H1 (cell line): ENCODE measurements at places on chromosomes 11 and 22.

GRCh38 chr11:113519989-113520613 is 44.9 kb upstream of the DRD2 start:
- H3K36me3 ChIP-seq: no peaks in the 10 kb centered on the region
- H3K4me1 ChIP-seq: no peaks in the 10 kb centered on the region
- no peak for DNase-seq
- H3K27ac ChIP-seq: no peak overlapping the region

DNA sequence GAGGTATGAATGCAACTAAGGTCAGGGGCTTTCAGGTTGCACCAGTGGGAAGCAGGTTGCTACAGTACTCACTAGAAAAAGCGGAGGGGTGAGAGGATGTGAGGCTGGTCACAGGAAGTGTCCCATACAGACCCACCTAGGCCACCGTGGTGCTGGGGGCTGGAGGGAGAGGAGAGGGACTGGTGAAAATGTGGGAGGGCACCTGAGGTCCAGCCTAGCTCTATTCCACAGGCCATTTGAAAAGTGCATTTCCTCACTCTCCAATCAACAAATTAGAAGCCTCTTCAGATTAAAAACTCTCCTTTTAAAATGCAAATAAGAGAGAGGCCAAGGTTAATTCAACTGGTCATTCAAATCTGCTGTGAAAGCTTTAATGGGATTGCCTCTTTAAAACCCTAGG is 38.6 kb upstream of the NCAM1 start:
- H3K4me3 ChIP-seq: peak overlapping the region; percentile 21; the same call in 1 of the 2 replicates
- no peaks in the 10 kb centered on the region for H3K4me1 ChIP-seq
- no peaks in the 10 kb centered on the region for H3K36me3 ChIP-seq
- H3K27me3 ChIP-seq: no peaks in the 10 kb centered on the region
- no peak for DNase-seq
- H3K27ac ChIP-seq: no peak overlapping the region

DNA sequence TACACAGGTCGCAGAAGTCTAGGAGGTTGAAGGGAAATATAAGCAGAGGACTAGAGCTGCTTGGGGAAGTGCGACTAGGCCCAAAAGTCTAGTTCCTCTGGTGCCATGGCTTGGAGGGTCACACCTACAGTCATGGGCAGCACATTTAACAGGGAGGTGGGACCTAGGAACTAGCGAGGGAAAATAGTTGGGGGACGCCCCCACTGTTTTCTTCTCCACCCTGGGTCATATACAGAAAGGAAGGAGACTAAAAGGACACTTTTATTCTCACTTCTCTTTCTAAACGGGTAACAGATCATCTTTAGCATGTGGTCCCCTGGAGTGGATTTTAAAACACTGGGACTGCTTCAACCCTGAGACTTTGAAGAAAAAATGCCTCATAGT is 16.6 kb downstream of the APIP start:
- no peak overlapping the region for H3K4me3 ChIP-seq
- no peaks in the 10 kb centered on the region for H3K4me1 ChIP-seq
- H3K27me3 ChIP-seq: no peaks in the 10 kb centered on the region
- no peak for DNase-seq

- H3K27ac ChIP-seq: no peak overlapping the region
- peaks cover 6% of the 10 kb centered on the region for H3K4me1 ChIP-seq
- no peak for DNase-seq
- H3K27me3 ChIP-seq: peaks cover 86% of the 10 kb centered on the region
- H3K4me3 ChIP-seq: no peak overlapping the region
- H3K36me3 ChIP-seq: no peaks in the 10 kb centered on the region
These were observed 14.6 kb upstream of the KCNQ1OT1 start for GRCh38 chr11:2714463-2714800.

DNA sequence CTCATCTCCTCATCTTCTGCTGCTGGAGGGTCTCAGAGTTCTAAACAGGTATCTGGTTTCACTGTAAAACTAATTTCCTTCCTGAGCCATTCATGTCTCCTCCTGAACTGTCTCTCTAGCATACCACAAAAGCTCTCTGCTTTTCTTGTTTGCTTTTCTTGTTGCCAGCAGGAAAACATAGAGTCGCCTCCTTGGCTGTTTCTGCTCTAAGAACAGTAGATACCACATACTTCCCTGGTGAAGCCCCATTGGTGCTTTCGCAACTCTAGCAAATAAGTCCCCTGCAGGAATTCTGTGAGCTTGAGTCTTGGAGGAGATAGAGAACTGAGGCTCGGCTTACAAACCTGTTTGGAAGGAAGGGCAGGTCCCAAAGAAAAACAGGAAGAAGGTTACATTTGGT is 7.0 kb downstream of the DIXDC1 start:
- no peak overlapping the region for H3K27ac ChIP-seq
- no peaks in the 10 kb centered on the region for H3K36me3 ChIP-seq
- no peak overlapping the region for H3K4me3 ChIP-seq
- no peaks in the 10 kb centered on the region for H3K27me3 ChIP-seq
- DNase-seq: no peak

GRCh38 chr11:67571443-67571842 is 12.2 kb upstream of the GSTP1 start:
- no peak overlapping the region for H3K4me3 ChIP-seq
- no peak for DNase-seq
- H3K4me1 ChIP-seq: no peaks in the 10 kb centered on the region
- H3K36me3 ChIP-seq: no peaks in the 10 kb centered on the region
- H3K27me3 ChIP-seq: no peaks in the 10 kb centered on the region; the same call in 1 of the 2 replicates
- no peak overlapping the region for H3K27ac ChIP-seq

GRCh38 chr11:47258317-47258902 is 614 bp downstream of the NR1H3 start:
- H3K27me3 ChIP-seq: no peaks in the 10 kb centered on the region
- peaks cover 5% of the 10 kb centered on the region for H3K4me1 ChIP-seq
- no peak overlapping the region for H3K4me3 ChIP-seq
- no peak overlapping the region for H3K27ac ChIP-seq
- no peaks in the 10 kb centered on the region for H3K36me3 ChIP-seq
- DNase-seq: no peak

DNA sequence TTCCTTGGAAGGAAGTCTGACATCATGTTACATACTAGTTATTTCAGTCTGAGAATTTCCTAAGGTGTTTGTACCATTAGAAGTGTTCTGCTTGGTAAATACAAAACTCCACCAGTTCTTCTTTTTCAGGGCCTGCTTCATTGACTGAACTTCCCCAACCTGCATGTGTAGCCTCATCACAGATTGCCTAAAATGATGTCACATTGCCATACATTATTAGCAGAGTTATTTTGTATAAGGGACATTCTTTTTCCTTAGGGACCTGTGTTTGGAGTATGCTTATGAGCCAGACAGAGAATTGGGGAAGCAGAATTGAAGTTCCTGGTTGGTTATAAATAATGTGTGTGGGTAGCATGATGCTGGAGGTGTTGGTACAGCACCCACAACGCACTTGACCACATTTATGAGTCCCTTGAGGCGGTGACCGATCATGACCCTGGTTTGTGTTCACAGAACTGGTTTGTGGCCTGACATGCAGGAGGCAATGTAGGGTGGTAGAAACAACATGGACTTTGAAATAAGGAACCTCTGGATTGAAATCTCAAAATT is 16.4 kb upstream of the MMP7 start:
- DNase-seq: no peak
- H3K27me3 ChIP-seq: no peaks in the 10 kb centered on the region
- H3K36me3 ChIP-seq: no peaks in the 10 kb centered on the region

GRCh38 chr11:11265320-11265719 is 87.7 kb downstream of the CSNK2A3 start:
- no peaks in the 10 kb centered on the region for H3K27me3 ChIP-seq
- peaks cover 2% of the 10 kb centered on the region for H3K4me1 ChIP-seq
- no peak overlapping the region for H3K27ac ChIP-seq
- no peak overlapping the region for H3K4me3 ChIP-seq
- no peaks in the 10 kb centered on the region for H3K36me3 ChIP-seq
- no peak for DNase-seq

DNA sequence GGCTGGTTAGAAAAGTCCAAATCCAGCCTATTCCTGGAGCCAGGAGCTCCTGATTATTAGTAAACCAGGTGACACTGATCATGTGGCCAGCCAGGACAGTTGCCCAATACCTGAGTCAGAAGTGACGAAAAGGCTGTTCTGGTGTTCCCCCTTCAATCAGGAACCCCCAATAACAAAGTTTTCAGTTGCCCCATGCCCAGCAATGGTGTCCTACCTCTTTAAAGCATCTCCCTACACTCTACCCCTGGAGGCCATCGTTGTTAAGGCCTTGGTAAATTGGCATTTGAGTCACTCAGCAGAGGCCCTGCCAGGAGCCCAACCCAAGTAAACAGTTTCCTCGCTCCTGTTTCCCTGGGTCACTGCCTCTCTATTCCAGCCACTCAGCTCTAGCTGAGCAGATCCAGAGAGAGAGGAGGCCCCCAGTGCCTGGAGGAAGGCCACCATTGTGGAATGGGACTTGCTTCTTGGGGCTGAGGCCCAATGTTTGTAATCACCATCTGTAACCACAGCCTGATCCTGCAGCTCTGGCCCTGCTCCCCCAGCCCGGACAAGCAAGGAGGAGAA is 25.0 kb downstream of the ARHGAP1 start:
- H3K36me3 ChIP-seq: peaks cover 22% of the 10 kb centered on the region; the same call in 1 of the 2 replicates
- H3K4me3 ChIP-seq: no peak overlapping the region
- peaks cover 5% of the 10 kb centered on the region for H3K4me1 ChIP-seq
- H3K27me3 ChIP-seq: no peaks in the 10 kb centered on the region

GRCh38 chr11:133946541-133947318 is 10.0 kb downstream of the IGSF9B start:
- H3K27me3 ChIP-seq: no peaks in the 10 kb centered on the region
- H3K36me3 ChIP-seq: no peaks in the 10 kb centered on the region
- peaks cover 47% of the 10 kb centered on the region for H3K4me1 ChIP-seq
- no peak for DNase-seq

GRCh38 chr11:23181022-23181807 is 320.9 kb upstream of the CCDC179 start:
- DNase-seq: no peak
- no peak overlapping the region for H3K4me3 ChIP-seq
- H3K27me3 ChIP-seq: no peaks in the 10 kb centered on the region
- no peaks in the 10 kb centered on the region for H3K4me1 ChIP-seq

DNA sequence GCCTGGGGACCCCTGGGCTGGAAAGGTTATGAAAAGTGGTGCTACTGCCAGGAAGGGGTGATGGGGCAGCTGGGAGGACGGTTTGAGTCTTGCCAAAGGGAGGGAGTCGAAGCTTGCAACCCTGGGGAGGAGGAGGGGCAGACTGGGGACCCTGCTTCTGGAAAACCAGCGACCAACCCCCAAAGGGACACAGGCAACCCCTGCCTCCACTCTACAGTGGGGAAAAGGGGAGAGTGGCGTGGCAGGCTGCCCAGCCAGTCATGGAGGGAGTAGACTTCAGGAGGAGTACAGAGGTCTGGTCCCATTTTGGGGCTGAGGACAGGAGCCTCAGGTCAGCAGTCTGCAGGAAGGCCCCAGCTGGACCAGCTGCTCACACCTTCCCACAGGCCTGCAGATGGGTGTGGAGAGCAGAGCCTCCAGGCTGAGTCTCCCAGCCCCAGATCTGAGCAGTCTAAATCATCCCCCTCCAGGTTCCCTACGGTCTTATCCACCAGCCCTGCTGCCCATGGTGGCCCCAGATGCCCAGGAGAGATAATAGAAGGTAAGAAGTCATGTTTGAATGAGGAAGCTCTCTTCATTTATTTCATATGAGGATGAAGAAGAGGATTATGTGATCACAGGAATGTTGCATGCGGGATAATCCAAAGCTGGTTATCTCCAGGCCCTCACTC is 3.3 kb downstream of the DDT start:
- H3K27me3 ChIP-seq: no peaks in the 10 kb centered on the region
- H3K4me1 ChIP-seq: no peaks in the 10 kb centered on the region
- no peak for DNase-seq
- H3K36me3 ChIP-seq: peaks cover 15% of the 10 kb centered on the region
- H3K27ac ChIP-seq: no peak overlapping the region

- no peaks in the 10 kb centered on the region for H3K27me3 ChIP-seq
- no peak for DNase-seq
- H3K27ac ChIP-seq: no peak overlapping the region
- H3K4me1 ChIP-seq: no peaks in the 10 kb centered on the region
- H3K36me3 ChIP-seq: no peaks in the 10 kb centered on the region
These were observed 127.0 kb upstream of the SERPIND1 start for GRCh38 chr22:20646906-20647305.

- H3K36me3 ChIP-seq: 0 out of 2 replicates have a peak, but pooled peaks cover 2% of the 10 kb centered on the region
- H3K4me3 ChIP-seq: no peak overlapping the region
- H3K4me1 ChIP-seq: no peaks in the 10 kb centered on the region
- H3K27ac ChIP-seq: no peak overlapping the region
These were observed 11.4 kb downstream of the POGLUT3 start for GRCh38 chr11:108486828-108487227.

- no peaks in the 10 kb centered on the region for H3K36me3 ChIP-seq
- H3K27me3 ChIP-seq: no peaks in the 10 kb centered on the region
- no peak overlapping the region for H3K4me3 ChIP-seq
These were observed 9.4 kb downstream of the LDLRAD3 start for GRCh38 chr11:35953081-35953760.

GRCh38 chr11:60957188-60957587 is 5.2 kb upstream of the SLC15A3 start:
- H3K27ac ChIP-seq: no peak overlapping the region
- DNase-seq: no peak
- H3K4me3 ChIP-seq: no peak overlapping the region
- H3K27me3 ChIP-seq: peaks cover 3% of the 10 kb centered on the region; the same call in 1 of the 2 replicates

- H3K4me3 ChIP-seq: no peak overlapping the region
- H3K4me1 ChIP-seq: no peaks in the 10 kb centered on the region
- no peak for DNase-seq
- no peaks in the 10 kb centered on the region for H3K36me3 ChIP-seq
- no peaks in the 10 kb centered on the region for H3K27me3 ChIP-seq
These were observed 37.2 kb upstream of the GRAMD1B start for GRCh38 chr11:123392844-123393243.

DNA sequence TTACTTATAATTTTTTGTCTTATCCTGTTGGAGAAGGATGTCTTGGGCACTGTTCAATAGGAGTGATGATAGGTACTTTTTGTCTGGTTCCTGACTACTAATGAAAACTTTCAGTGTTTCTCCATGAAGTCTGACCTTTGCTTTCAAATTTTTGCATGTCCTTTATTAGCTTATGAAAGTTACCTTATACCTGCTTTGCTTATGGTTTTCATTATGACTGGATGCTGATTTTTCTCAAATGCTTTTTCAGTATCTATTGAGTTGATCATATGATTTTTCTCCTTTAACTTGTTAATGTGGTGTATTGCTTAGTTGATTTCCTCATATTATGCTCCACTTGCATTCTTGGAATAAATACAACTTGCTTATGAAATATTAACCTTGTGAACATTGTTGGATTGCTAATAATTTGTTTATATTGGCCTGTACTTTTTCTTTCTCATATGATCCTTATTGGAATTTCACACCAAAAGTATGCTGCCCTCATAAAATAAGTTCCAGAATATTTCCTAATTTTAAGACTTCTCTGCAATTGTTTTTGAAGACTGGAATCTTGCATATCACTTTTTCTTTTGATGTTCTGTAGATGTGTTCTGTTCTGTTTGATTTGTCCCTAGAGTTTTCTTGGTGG is 85.0 kb upstream of the SC5D start:
- H3K27ac ChIP-seq: no peak overlapping the region
- no peaks in the 10 kb centered on the region for H3K27me3 ChIP-seq
- H3K36me3 ChIP-seq: no peaks in the 10 kb centered on the region
- no peaks in the 10 kb centered on the region for H3K4me1 ChIP-seq
- no peak for DNase-seq
